ENCODE measurements at places on chromosomes 3 and 15.

DNA sequence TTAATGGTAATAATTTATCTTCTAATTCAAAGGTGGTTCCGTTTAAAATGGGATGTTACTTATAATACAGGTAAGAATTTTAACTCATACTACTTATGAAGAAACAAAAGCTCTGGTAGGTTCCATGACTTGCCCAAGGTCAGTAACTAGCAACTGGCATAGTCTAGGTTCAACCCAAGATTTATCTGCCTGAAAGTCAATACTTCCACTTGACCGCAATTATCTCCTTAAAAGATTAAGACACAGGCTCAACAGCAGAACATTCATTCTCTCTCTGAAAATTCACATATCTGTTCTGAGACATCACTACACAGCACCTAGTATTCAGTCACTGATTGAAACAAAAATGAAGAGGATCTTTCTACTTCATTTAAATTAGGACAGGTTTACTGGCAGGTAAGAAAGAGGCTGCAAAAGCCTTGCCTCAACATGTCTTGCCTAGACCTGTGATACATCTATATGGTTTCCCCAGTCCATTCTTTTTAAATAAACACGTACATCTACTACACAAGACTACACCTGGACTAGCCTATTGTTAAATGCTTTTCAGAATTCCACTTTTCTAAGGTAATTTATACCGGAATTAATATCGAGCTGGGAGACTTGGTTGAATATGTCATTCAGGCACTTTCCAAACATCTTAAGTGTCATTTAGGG, 1.2 kb downstream of the CSNK1G1 start:
- DNase-seq = no peak

DNA sequence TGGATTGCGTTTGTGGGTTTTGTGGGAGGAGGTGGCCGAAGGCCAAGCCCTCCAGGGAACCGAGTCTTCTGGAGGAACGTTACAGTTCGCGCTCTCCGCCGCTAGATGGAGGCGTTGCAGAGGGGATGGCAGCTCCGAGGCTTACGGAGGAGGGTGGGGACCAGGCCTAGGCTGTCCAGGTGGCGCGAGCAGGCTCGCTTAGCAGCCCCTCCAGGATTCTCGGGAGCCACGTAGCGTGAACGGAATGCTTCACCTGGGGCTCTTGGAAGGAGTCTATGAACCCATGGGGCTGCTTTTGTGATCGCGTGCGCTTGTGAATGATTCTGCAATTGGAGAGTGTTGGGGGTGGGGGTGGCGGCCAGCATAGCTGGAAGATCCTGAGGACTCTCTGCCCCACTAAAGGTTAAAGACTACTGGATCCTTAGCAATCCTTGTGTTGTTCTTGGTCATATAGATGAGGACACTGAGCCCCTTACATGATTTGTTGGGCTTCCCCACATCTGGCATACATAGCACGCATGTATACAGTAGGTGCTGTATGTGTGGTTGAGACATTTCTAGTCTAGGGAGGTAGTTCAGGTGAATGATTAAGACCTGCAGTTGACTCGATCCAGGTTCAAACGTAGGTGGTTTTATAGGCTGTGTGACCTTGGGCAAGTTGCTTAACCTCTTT, 25.7 kb downstream of the FAM3D start:
- peak; percentile 77 for DNase-seq

DNA sequence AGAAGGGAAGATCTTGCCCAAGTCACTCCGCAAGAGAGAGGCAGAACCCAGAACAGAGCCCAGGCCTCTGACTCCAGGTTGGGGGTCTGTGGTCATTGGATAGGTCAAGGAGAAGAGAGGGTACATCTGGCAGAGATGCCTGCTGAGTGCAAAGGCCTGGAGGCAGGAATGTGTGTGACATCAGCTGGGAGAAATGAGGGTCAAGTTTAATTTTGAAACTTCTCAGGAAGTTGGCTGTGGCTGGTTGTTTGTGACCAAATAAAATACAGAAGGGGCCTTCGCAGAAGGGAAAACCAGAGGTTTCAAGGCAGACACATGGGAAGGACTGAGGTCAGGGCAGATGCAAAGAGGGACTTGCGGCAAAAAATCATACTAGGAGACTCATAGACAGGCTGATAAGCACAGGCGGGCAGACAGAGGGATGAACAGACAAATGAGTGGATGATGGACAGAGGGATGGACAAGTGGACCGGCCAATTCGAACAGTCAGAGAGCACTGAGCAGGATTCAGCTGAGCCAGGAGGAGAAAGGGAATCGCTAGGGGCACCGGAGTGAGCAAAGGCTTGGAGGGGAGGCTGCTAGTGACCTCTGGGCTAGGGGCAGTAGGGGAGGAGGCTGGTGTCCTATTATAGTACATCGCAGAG, 28.8 kb upstream of the CACNA2D2 start:
- no peak for DNase-seq

- DNase-seq = no peak
Measured at GRCh38 chr15:77541421-77542181, 91.1 kb downstream of the LINGO1 start.

DNA sequence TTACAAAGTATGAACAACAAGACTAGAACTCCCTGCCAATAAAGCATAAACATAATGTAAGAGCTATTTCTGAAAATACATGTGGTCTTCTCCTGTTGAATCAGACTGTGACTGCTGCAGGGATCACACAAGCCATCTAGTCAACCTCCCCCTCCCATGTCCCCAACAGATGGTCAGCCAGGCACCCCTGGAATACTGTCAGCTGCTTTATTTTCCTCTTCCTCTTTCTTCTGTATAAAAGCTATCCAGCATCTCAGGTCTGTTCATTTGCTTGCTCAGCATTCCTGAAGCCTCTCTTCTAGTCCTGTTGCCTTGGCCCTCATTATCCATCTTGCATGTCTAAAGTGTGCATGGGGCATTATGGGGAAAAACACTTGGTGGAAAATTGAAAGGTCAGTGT, 6.5 kb upstream of the MINDY4B start:
- DNase-seq = no peak

DNA sequence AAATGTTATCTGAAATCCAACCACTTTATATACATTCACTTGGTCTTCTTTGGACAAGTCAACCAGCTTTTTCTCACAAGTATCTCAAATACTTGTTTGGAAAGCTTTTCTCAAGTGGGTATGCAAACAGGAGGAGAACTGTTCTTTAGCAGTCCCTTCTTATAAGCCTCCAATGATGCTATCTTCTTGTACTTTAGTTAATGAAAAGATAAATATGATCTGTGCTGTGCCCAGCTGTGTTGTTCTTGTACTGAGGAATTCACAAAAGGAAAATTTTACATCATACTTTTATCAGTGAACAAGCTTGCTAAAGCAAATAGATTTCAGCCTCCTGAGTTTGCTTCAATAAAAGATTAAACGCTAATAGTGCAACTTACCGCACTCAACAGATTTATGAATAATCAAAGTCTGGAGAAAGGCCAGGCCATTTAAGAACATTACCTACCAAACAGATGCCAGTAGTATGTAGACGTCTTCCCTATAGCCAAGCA, 395.2 kb downstream of the MECOM start:
- no peak for DNase-seq

DNA sequence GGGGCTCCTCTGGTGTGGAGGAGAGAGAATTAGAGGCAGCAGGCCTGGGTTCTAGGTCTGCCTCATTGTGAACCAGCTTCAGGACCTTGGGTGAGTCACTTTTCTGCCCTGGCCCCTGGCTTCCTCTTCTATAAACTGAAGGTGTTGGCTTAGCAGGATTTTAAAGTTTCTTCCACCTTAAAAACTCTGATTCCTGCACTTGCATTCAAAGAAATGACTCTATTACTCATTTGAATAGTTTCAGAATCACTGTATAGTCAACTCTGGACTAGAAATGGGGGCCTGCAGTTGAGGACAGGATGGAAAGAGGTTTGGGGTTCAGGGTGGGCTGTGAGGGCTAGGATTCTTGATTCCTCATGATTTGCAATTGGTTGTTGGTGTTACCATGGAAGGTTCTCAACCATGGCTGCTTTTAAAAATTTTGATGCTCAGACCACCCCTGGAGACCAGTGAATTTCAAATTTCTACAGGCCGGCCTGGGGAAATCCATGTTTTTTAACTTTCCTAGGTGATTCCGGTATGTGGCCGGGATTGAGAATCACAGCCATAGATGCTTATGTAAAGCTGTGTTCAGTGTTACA, 19.9 kb downstream of the SMAD3 start:
- peak; percentile 81 for DNase-seq
